ENCODE measurements at places on chromosomes 3 and 15. TPM values are rescaled to one million over a fixed set of nuclear protein-coding genes. Genes with fewer than 3 reads are reported as not detected.

The SLC12A1 gene
- polyA plus RNA-seq: not detected

The DPPA4 gene
- polyA plus RNA-seq: not detected

The FRMD4B gene
- 0.05 TPM for polyA plus RNA-seq

The C3orf52 gene
- polyA plus RNA-seq: 0.50 TPM

The ACP3 gene
- 0.28 TPM for polyA plus RNA-seq

The CSPG4 gene
- not detected for polyA plus RNA-seq

The TEX55 gene
- not detected for polyA plus RNA-seq

The ITPKA gene
- not detected for polyA plus RNA-seq

The PP2D1 gene
- polyA plus RNA-seq: 0.64 TPM

The CADPS gene
- polyA plus RNA-seq: not detected

The SLC22A14 gene
- not detected for polyA plus RNA-seq

The CCDC9B gene
- 0.11 TPM for polyA plus RNA-seq

The UQCC5 gene
- 23.7 TPM for polyA plus RNA-seq

The HRG gene
- not detected for polyA plus RNA-seq

The CD200 gene
- 40.9 TPM for polyA plus RNA-seq

The CCPG1 gene
- polyA plus RNA-seq: 32.6 TPM

The GOLGA8M gene
- not detected for polyA plus RNA-seq

The OSTN gene
- not detected for polyA plus RNA-seq

The GOLGA6D gene
- polyA plus RNA-seq: not detected

The FGF12 gene
- polyA plus RNA-seq: 0.38 TPM

The A4GNT gene
- not detected for polyA plus RNA-seq

The RTP1 gene
- polyA plus RNA-seq: not detected

The PIERCE2 gene
- polyA plus RNA-seq: 2.2 TPM

The TRH gene
- not detected for polyA plus RNA-seq

The FMN1 gene
- not detected for polyA plus RNA-seq

The CHRM5 gene
- not detected for polyA plus RNA-seq

The MYD88 gene
- polyA plus RNA-seq: 83.0 TPM

The GPR160 gene
- 40.9 TPM for polyA plus RNA-seq

The ZIC1 gene
- polyA plus RNA-seq: not detected

The IL5RA gene
- 2.8 TPM for polyA plus RNA-seq

The CLPX gene
- polyA plus RNA-seq: 31.4 TPM

The PLSCR2 gene
- polyA plus RNA-seq: not detected

The ACTC1 gene
- polyA plus RNA-seq: not detected

The CCDC174 gene
- polyA plus RNA-seq: 38.8 TPM

The EIF4E3 gene
- polyA plus RNA-seq: 1.7 TPM

The INKA1 gene
- polyA plus RNA-seq: 35.5 TPM

The ZPLD1 gene
- not detected for polyA plus RNA-seq

The FGD5 gene
- polyA plus RNA-seq: not detected

The PRR20G gene
- polyA plus RNA-seq: not detected

The PLIN1 gene
- polyA plus RNA-seq: not detected

The OR5K2 gene
- polyA plus RNA-seq: not detected

The TRMT10C gene
- 39.8 TPM for polyA plus RNA-seq

The MYH15 gene
- polyA plus RNA-seq: not detected

The FAM240A gene
- not detected for polyA plus RNA-seq

The LXN gene
- polyA plus RNA-seq: 9.0 TPM

The ANKRD28 gene
- 8.8 TPM for polyA plus RNA-seq

The CCDC71 gene
- 1.7 TPM for polyA plus RNA-seq

The SPATA12 gene
- not detected for polyA plus RNA-seq

The MRPL3 gene
- polyA plus RNA-seq: 54.6 TPM

The CASR gene
- not detected for polyA plus RNA-seq

The CPOX gene
- polyA plus RNA-seq: 5.7 TPM

The HLTF gene
- polyA plus RNA-seq: 24.6 TPM

The DPPA2 gene
- polyA plus RNA-seq: not detected

The MYZAP gene
- polyA plus RNA-seq: 1.8 TPM

The NAALADL2 gene
- polyA plus RNA-seq: not detected

The MST1R gene
- 1.2 TPM for polyA plus RNA-seq

The SCG5 gene
- polyA plus RNA-seq: not detected

Measured in IgD-negative memory B cell (primary cell).